ENCODE measurements at places on chromosomes 7 and 10.

DNA sequence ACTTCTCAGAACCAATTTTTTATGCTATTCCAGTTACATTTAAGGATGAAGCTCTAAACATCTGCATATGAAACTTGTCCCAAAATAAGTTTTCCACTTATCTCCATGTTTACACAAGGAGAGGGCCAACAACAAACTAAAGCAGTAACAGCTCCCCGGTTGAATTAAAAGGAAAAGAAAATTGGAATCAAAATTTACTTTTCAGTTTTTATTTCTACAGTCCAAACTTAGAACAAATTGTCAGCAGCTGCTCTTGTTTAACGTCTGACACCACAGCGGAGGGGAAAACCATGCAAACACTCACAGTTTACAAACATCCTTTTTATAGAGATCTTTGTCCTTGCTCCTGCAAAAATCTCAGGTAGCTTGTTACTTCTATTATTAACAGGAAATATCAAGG, 101.3 kb downstream of the COL28A1 start:
- DNase-seq = no peak

GRCh38 chr7:70615066-70615606, 516.8 kb upstream of the GALNT17 start:
- DNase-seq = no peak

DNA sequence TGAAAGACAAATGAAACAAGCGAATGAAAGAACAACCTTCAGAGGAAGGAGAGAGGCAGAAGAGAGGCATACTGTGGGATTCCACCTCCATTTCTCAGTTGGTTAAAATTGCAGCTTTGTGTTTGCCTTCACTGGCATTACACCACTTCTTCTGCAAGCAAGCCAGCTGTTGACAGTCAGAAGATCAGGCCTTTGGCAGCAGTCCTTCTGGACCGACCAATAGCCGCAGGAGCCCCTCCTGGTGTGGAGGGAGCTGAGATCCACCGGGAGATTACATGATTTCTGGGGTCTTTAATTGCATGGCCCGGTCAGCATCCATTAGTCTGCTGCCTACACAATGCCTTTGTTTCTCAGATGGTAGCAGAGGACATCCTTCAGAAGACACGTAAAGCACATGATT, 206.7 kb downstream of the ADAM12 start:
- no peak for DNase-seq

DNA sequence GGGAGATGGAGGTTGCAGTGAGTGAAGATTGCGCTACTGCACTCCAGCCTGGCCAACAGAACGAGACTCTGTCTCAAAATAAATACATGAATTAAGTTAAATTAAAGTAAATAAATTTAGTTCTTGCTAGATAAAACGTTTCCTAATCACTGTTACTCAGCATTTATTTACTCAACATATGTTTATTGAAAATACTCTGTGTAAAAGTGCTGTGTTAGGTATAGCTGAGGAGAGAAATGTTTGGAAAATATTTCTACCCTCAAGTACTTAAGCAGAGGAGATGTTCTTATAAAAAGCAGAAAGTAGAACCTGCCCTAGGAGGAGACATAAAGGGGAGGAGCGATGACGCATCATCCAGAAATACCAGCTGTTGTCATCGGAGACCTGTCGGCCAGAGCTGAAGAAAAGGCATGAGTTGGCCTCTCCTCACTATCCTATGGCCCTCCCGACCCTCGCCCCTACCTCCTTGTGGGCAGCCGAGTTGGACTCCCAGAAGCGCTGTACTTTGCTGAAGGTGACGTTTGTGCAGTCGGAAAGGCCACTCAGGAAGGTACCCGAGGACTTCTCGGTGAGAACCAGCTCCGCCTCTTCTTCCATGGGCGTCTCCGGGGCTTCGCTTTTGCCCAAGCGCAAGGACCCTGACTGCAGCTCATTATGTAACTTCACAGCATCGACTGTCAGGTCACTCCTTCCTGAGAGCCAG, 1.1 kb downstream of the RRP12 start:
- no peak for DNase-seq

DNA sequence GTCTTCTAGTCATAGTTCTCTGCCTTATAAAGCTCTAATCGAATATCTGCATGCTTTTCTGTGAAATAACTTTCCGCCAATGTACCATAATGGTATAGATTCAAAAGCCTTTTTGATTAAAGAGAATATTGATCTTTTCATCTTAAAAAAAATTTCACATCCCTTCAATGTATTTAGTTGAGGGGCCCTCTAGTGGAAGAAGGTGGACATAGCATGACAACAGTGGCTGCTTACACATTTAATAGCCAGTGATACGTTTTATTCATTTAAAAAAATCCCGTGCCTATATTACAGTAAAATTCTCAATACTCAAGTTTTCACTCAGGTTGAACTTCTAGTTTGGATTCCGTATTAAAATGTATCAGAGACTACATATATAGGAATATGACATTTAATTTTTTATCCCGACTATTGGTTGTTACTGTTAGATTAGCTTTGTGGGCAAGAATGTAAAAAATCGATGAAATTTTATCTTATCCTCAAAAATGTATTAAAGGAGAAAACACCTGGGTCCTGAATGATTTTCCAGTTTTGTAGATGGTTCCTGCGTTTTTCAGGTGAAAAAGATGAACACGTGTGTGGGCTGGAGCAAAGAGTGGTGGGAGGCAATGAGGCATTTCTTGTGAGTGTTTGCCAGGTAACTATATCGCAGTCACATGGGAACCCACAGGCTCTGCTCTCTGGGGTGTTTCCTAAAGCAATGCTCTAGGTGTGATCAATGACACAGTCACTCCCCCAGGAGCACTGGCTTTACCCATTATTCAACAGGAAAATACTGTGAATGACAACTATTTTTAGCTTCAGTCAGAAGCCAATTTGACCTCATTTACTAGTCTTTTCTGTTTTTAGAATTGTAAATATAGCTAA, 24.1 kb upstream of the PNLIP start:
- no peak for DNase-seq

- DNase-seq = no peak
Measured at GRCh38 chr7:74006451-74007241, 21.3 kb upstream of the ELN start.

GRCh38 chr10:74275755-74276290, 124.8 kb downstream of the ADK start:
- no peak for DNase-seq

DNA sequence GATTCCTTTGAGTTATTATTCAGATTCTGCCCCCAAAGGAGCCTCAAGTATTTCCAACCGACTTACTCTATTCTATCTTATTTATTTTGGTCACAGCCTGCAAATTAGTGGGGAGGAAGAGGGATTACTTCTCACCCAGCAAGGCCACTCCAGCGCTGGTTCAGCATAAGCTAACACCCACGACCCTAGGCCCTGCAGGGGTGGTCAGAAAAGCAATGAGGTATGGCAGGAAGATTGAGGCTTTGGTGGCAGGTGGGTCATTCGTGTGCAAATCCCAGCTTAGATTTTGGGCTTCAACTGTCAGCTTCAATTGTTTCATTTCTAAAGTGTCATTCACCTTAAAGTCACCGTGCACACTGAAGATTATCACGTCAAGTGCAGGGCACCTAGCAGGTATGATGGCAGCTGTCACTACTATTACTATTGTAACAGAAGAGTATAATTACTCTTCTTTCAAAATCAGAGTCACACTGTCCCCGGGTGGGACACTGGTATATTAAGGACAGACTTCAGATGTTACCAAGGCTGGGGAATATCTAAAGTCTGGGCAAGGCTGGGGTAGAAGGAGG, 48.8 kb upstream of the OPTN start:
- no peak for DNase-seq

GRCh38 chr10:49642311-49642710, 28.5 kb downstream of the CHAT start:
- no peak for DNase-seq

All from stimulated activated CD8-positive, alpha-beta memory T cell treated with anti-CD3 and anti-CD28 coated beads, Interleukin-7, amount 100 ng/mL, for 1 hour (primary cell).